Stimulated activated CD4-positive, alpha-beta T cell treated with anti-CD3 and anti-CD28 coated beads, Interleukin-12 subunit alpha, Interleukin-12 subunit beta, amount 100 ng/mL, for 48 hours (primary cell): ENCODE measurements at places on chromosomes 5 and 9.

DNA sequence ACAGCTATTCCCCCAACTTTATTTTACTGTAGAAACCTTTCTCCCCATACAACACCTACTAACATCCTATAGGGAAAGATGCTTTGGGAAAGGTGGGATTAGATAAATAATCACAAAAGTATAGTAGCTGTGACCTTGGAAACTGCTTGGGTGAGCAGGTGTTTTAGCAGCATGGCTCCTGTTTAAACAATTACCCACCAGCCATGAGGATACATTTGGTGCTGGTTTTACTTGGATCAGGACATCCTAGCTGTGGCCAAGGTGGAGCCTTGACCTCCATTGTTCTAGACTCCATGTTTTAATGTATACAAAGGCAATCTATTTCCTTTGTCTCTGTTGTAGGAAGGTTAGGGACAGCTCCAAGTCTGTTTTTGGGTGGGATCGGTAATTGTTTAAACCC, 56.8 kb upstream of the ALDH1B1 start:
- no peak for DNase-seq

DNA sequence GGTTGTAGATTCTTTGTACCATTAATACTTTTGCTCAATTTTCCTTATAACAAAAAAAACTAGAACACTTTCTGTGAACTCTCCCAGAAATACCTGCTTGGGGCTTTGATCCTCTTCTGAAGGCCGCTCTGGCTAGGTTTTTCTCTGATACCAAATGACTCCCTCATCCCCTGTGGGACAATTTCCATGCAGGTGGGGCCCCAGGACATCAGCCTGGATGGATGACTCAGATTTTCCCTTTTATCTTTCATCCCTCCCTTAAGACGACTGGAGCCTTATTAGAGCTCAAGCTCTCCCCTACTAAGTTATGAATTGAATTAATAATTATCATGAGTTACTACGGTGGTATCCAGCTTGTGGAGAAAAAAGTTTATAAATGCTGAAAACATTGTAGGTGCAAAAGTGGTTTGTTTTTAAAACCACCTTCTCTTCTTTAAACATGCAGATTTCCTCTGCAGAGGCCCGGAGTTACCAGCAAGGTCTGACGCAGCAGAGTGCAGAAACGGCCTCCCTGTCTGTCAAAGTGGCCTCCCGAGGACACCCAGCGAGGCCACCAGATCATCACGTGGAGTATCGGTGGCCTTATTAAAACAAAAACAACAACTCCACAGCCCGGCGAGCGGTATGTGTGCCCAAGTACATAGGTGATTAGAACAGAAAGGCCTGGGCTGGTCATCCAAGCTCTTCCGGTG, 50.8 kb upstream of the IRX4 start:
- no peak for DNase-seq

- DNase-seq, result no peak
Observed at GRCh38 chr9:132773093-132773492, 102.8 kb downstream of the GTF3C4 start.

DNA sequence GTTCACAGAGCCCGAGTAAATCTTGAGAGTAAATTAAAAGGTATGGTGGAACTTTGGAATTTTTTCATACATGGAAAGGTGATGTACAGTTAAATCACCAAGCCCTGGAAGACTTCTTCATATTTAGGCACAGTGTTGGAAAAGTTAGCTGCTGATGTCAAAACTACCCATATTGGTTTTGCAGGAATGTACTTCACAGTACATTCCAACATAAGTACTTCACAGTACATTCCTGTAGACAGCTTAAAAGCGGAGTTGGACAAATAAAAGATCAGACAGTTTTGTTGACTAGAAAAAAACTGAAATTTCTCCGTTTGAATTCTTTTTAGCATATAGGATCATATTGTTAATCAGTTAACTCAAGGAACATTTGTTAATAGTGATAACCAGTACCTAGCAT, 1.8 kb downstream of the RANBP17 start:
- DNase-seq, result no peak

- DNase-seq, result no peak
Observed at GRCh38 chr9:137310189-137311052, 8.3 kb upstream of the NRARP start.

DNA sequence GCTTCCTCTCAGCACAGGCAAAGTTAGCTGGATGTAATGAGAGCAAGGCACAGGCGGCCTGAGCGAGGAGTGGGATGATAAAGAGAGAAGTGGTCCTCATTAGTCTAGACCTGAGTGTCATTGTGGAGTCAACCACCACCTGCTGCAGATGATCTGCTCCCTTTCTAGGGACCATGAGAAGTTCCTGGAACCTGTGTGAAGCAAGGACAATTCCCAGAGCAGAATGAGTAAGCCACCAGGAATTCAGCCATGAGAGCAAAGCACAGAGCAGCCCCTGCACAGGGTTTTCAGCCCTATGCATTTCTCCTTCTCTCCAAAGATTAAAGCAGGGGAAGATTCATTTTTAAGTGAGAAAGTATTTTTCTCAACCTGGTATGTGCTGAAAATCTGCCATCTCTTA, 146.8 kb upstream of the SPEF2 start:
- DNase-seq, result no peak

DNA sequence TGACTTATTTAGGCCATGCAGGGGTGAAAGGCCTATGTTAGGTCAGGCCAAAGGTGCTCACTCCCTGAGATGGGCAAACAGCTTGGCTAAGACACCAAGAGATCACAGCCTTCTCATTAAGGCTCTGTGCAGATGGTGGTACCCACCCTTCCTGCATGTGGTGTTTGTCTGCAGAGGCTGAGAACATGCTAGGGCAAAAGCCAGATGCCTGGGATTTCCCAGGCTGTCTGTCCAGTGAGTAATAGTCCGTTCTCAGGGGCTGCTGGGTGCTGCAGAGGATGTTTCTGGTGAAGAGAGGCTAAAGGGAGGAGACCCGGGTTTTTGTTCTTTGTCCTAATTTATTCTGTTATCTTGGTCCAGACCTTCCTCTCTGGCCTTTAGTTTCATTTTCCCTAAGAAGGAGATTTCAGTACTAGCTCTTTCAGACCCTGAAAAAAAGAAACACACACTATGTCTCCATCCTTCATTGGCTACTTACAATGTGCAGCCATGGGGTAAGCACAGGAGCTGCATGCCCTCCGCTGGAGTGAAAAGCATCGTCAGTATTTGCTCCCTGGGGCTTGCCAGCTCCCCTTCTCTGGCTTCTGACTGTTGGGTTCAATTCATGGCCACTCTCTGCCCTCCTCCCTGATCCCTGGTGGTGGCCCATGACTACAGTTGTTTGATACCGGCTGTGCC, 23.4 kb upstream of the GLRA1 start:
- no peak for DNase-seq

DNA sequence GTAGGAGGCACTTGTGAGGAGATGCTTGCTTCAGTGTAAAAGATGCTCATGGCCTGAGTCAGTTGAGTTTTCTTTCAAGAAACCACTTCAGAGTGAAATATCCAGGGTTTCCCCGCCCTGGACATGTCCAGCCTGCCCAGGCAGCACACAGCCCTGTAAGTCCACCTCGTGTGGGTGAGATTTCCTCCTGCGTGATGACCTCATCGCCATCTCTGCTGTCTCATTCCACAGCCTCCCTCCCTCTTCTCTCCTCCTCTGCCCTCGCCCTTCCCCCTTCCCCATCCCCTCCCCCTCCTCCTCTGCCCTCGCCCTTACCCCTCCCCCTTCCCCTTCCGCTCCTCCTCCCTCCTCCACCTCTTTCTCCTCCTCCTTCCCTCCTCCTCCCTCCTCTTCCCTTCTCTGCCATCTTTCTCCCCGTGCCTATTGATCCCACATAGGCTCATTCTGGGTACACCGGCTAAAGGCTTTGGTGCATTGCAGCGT, 34.0 kb upstream of the NCS1 start:
- no peak for DNase-seq

GRCh38 chr5:36870399-36871040, 6.0 kb upstream of the NIPBL start:
- DNase-seq, result no peak

GRCh38 chr9:4838189-4838546, 45.4 kb downstream of the RCL1 start:
- DNase-seq, result no peak

- no peak for DNase-seq
Observed at GRCh38 chr9:136239983-136240330, 5.7 kb downstream of the QSOX2 start.

GRCh38 chr9:124267271-124267807, 9.6 kb downstream of the NEK6 start:
- no peak for DNase-seq

DNA sequence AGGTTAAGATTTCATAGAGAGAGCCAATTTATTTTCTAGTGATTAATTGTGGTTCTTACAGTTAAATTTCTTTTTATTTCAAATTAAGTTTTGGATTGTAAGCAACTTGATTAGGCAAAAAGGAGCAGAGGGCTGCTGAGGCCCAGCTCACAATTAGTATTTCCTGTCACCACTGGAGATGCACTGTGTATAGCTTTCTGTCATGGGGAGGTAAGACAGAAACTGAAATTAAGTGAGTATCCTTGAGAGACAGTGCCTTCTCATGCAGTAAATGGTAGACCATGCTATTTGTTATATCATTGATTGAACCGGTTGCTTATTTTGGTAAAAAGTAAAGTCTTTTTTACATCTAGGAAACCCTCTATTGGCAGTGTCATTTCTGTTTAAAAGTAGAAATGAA, 190.7 kb downstream of the CCDC171 start:
- no peak for DNase-seq

- DNase-seq, result no peak
Observed at GRCh38 chr9:1995084-1995483, 20.1 kb upstream of the SMARCA2 start.

- DNase-seq, result no peak
Observed at GRCh38 chr5:133898440-133898839, 70.0 kb downstream of the C5orf15 start.

- no peak for DNase-seq
Observed at GRCh38 chr5:123414974-123415373, 8.2 kb downstream of the CEP120 start.

DNA sequence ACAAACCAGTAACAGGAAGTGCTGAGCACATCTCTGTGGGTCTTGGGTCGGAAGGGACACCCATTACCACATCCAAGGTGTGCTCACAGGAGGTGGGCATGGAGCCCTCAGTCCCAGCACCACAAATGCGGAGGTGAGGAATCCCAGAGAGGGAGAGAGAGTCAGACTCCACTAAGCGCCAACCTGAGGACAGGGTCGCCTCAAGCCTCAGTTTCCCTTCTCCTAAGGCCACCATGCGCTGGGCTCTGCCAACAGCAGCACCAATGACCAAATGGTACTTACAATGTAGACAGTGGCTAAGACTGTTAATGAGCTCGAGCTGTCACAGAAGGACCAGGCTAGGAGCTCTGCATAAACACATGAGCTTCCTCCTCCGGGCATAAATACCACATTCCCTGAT, 43.1 kb downstream of the BICD2 start:
- no peak for DNase-seq

- DNase-seq, result no peak
Observed at GRCh38 chr5:23742701-23743100, 235.3 kb downstream of the PRDM9 start.

DNA sequence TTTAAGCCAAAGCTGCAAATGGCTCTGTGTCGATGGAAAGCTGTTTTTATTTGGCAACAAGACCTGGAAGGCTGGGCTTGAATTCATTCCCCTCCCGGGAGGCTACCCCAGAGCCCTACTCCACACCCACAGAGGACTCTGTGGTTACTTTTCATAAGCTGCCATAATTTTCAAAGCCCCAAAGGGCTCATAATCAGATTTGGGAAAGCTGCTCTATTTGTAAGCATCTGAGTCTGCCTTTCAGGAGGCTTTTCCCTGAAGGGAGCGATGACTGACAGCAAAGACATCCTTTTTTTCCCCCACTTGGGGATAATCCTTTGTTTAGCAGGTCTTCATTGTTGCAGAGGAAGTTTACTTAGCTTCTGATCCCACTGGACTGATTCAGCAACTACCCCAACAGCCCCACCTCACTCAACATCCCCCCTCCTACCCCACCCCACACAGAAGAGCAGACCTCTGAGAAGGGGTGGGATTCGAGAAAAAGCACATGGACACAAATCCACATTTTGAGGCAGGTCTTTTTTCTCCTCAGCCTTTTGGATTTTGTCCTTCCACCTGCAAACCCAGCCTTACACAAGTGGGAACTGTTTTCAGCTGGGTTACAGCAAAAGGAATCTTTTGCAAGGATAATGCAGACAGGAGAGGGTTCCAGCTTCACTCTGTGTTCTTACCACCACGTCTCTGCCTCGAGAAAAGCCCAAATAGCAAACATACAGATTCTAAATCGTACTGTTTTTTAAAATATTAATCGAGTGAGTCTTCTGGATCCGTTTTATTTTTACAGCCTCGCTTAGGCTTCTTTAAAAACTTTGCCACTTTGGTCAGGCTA, 244.4 kb upstream of the TUT7 start:
- DNase-seq, result no peak

- DNase-seq, result no peak
Observed at GRCh38 chr9:79184831-79185230, 386.9 kb upstream of the TLE4 start.

DNA sequence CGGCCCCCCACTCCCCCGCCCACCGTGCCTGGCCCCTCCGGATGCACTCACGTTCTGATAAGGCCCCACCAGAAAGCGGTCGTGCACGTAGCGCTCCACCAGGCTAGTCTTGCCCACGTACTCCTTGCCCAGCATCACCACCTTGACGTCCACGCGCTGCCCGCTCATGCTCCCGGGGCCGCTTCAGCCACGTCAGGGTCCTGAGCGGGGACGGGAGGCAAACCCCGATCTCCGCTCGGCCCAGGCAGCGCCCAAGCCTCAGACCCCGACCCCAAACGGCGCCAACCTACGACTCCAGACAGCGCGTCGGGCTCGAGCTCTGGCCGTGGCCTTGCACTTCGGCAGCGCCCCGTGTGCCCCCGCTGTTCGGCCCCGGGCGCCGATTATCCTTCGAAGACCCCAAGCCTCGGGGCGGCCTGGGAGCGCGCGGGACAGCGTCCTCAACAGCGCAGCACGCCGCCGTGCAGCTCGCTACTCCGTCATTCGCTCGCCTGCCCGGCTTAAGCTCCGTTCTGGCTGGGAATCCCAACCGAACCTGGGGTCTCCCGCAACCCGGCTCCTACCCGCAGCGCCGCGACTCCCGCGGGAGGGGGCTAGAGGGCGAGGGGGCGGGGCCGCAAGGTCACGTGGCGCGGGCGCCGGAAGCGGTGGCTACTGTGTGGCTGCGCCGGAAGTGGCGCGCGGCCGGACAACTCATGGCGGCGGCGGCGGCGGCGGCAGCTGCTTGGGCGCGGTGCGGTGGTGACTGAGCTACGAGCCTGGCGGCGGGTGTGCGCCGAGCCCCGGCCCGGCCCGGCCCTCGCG, at the start of the genes PRELID1 and RAB24:
TSS of gene PRELID1 (plus strand) at position 679 of the 804 bp plus-strand sequence. CDS start 187 bp downstream, outside the sequence.
TSS of gene RAB24 (minus strand) at position 599 of the 804 bp plus-strand sequence. CDS start at position 168, 431 bp downstream.
- peak; percentile 84 for DNase-seq

- no peak for DNase-seq
Observed at GRCh38 chr5:42387563-42387962, 35.7 kb upstream of the GHR start.

DNA sequence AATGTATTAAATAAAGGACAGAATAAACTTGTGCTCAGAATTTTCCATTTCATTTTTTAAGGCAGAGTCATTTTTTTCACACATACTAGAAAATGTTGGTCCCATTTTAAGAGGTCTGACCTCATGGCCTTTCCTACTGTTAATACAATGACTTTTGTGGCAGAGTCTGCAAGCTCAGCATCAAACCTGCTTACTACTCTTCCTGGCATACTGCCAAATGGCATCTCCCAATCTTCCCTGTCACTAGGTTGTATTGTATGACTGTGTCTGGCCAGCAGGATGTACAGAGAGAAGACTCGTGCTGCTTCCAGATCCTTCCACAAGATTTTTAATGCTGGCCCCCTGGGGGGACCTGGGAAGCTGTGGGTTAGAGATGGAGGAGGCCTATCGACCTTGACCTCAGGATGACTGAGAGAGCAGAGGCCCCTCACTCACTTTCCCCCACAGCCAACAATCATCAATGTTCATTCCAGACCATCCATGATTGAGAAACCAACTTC, 64.7 kb downstream of the BARX1 start:
- DNase-seq, result no peak

- no peak for DNase-seq
Observed at GRCh38 chr5:134568761-134569695, 43.6 kb downstream of the JADE2 start.
